ENCODE measurements at places on chromosomes 4 and X. TPM values are rescaled to one million over a fixed set of nuclear protein-coding genes. Genes with fewer than 3 reads are reported as not detected.

GRCh38 chr4:150973626-150974251, 41.3 kb downstream of the LRBA start:
- no peak for DNase-seq
- no peaks in the 10 kb centered on the region for H3K27me3 ChIP-seq
- no peaks in the 10 kb centered on the region for H3K4me1 ChIP-seq
- H3K27ac ChIP-seq: no peak overlapping the region

- H3K4me1 ChIP-seq: no peaks in the 10 kb centered on the region
- H3K27me3 ChIP-seq: no peaks in the 10 kb centered on the region
- H3K36me3 ChIP-seq: no peaks in the 10 kb centered on the region
- DNase-seq: no peak
- H3K4me3 ChIP-seq: no peak overlapping the region
Measured at GRCh38 chr4:155487210-155487609, 110.4 kb upstream of the MAP9 start.

DNA sequence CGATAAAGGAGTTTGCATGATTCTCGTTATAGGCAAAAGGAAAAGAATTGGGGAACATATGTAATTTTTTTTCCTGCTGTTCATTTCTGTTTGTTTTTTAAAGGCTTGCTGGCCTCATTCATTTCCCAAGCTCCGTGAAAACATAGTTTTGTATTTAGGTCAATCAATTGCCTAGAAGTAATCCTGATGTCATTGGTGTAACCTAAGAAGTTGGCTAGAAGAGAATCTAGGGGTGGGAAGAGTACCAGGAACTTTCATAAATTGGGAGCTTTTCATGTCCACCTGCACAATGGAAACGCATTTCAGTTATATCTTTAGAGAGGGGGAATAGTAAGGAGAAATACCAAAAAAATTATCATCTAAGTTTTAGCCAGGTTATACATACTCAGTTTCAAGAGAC, 3.8 kb downstream of the RAPGEF2 start:
- H3K27me3 ChIP-seq: no peaks in the 10 kb centered on the region
- H3K36me3 ChIP-seq: no peaks in the 10 kb centered on the region
- H3K27ac ChIP-seq: no peak overlapping the region
- H3K4me1 ChIP-seq: peaks cover 17% of the 10 kb centered on the region
- H3K4me3 ChIP-seq: no peak overlapping the region

DNA sequence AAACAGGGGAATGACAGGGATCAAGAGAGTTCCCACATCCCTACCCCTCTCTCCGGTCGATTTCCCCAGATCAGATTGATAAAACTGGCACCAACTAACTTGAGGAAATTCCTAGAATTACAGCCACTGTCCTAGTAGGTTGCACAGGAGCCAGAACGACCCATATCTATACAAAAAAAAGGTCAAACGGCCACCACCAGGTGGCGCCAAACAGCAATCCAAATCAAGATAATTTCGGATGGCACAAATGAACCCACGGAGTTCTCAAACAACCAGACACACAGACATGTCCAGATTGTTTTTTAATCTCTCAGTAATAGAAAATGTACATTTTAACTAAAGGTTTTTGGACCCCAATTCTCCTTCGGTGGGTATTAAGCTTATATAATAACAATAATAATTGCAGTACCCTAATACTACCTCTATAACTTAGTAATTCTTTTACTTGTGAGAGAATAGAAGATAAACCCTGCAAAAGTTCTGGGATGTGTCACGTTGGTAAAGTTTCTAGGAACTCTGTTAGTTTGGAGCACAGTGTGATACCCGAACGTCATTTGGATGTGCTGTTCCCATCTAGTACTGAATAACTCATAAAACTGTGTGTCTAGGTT, 212.6 kb downstream of the SPOCK3 start:
- no peaks in the 10 kb centered on the region for H3K36me3 ChIP-seq
- no peaks in the 10 kb centered on the region for H3K27me3 ChIP-seq
- H3K27ac ChIP-seq: no peak overlapping the region
- no peak overlapping the region for H3K4me3 ChIP-seq
- no peaks in the 10 kb centered on the region for H3K4me1 ChIP-seq
- DNase-seq: peak; percentile 66

DNA sequence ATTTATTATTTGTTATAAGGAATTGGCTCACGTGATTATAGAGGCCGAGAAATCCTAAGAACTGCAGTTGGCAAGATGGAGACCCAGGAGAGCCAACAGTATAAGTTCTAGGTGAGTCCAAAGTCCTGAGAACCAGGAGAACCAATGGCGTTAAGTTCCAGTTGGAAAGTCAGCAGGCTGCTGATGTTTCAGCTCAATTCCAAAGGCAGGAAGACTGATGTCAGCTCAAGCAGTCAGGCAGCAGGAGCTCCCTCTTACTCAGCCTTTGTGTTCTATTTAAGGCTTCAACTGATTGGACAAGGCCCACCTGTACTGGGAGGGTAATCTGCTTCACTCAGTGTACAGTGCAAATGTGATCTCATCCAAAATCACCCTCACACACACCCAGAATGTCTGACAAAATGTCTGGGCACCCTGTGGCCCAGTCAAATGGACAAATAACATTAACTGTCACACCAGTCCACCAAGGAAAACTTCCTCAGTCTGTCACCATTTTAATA, 30.8 kb upstream of the TBL1X start:
- DNase-seq: no peak
- no peaks in the 10 kb centered on the region for H3K36me3 ChIP-seq
- no peaks in the 10 kb centered on the region for H3K4me1 ChIP-seq

DNA sequence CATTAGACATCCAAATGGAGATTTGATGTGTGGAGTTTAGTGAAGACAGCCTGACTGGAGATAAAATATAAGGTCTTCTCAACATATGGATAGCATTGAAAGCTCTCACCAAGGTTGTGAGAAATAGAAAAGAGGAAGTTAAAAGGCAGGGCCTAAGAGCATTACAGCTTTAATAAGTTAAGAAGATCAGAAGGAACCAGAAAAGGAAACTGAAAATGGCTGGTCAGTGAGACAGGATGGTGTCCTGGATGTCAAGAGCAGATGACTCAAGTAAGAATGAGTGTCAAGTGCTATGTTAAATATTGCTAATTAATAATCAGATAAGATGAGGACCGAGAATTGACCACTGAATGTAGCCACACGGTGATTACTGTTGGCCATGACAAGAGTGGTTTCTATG, 642.9 kb downstream of the STPG2 start:
- H3K36me3 ChIP-seq: no peaks in the 10 kb centered on the region
- no peaks in the 10 kb centered on the region for H3K27me3 ChIP-seq
- H3K4me3 ChIP-seq: no peak overlapping the region
- DNase-seq: no peak
- H3K4me1 ChIP-seq: peaks cover 39% of the 10 kb centered on the region
- peak overlapping the region; percentile 93 for H3K27ac ChIP-seq

GRCh38 chrX:25198891-25199290, 183.1 kb upstream of the ARX start:
- no peak for DNase-seq
- H3K4me1 ChIP-seq: no peaks in the 10 kb centered on the region
- no peaks in the 10 kb centered on the region for H3K27me3 ChIP-seq
- no peak overlapping the region for H3K4me3 ChIP-seq
- no peaks in the 10 kb centered on the region for H3K36me3 ChIP-seq

GRCh38 chrX:74300869-74301268, 3.1 kb upstream of the ZCCHC13 start:
- no peaks in the 10 kb centered on the region for H3K4me1 ChIP-seq
- H3K27me3 ChIP-seq: no peaks in the 10 kb centered on the region
- no peak overlapping the region for H3K27ac ChIP-seq
- H3K36me3 ChIP-seq: no peaks in the 10 kb centered on the region

DNA sequence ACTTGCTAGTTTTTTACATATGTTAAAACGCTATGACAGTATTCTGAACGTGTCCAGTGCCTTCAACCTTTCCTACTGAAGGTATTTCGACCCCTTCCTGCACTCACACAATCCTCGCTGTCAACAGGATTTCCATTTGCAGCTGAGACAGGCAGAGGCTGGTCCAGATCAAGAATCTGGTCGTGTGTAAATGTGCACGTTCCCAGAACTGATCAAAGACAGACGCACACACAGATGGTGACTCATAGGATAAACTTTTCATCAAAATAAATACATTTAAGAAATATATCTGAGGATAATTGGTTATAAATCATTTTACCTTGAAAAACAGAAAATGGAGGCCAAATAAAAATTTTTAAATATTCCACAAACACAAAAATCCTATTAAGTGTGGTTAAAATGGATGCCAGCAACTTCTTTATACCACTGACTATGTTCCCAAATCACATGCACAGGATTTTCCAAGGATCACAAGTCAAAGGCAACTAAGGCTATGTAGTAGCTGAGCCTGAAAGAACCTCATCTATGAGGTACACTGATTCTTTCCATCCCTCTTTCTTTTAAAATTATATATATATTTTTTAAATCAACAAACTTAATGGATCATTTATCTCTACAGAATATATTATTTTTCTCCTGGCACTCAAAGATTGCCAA, 85.9 kb downstream of the RNF150 start:
- no peak overlapping the region for H3K4me3 ChIP-seq
- H3K27ac ChIP-seq: no peak overlapping the region
- no peaks in the 10 kb centered on the region for H3K4me1 ChIP-seq
- no peaks in the 10 kb centered on the region for H3K36me3 ChIP-seq
- DNase-seq: no peak

GRCh38 chrX:113412106-113412505, 571.5 kb upstream of the AMOT start:
- H3K36me3 ChIP-seq: no peaks in the 10 kb centered on the region
- H3K27ac ChIP-seq: no peak overlapping the region
- no peaks in the 10 kb centered on the region for H3K27me3 ChIP-seq
- DNase-seq: no peak
- no peak overlapping the region for H3K4me3 ChIP-seq

The TKTL1 gene
- total RNA-seq: 0.34 TPM
